ENCODE measurements at places on chromosomes 4 and X.

GRCh38 chrX:153884590-153884989 is 1.4 kb downstream of the L1CAM start:
- no peak for DNase-seq

DNA sequence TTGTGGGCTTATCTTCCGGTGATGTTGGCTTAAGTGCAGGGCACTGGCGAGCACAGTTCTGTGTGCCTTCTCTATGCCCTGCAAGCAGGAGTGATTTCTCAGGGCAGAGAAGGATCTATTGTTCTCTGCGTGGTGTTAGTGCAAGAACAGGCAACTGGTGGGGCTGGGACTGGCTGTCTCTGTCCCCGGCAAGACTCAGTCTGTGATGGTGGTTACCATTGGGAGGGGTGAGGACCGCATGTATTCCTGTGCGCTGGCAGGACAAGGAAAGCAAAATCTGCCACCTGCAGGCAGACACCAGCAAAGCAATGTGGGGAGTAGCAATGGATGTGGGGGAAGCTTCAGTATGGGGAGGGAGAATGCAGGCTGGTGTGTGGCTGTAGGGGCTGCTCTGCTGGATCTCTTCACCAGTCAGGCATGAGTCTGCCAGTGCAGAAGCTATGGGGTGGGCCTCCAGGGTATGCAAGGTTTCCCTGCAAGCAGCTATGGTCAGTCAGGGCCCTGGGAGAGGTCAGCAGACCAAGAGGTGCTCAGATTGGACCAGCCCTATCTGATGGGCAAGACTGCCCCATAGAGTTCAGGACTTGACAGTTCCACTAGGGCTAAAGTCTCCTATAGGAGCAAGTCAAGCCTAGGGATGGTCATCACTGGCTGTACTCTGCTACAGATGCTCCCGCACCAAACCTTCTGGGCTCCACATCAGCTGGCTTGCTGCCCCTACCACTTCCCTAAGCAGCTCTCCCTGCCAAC is 16.8 kb downstream of the PF4 start:
- no peak for DNase-seq

- DNase-seq, result no peak
Observed at GRCh38 chr4:56979421-56980072, 851 bp downstream of the POLR2B start.

- DNase-seq, result no peak
Observed at GRCh38 chr4:130028552-130028951, 932.6 kb downstream of the C4orf33 start.

- DNase-seq, result no peak
Observed at GRCh38 chr4:40875507-40876150, 125.9 kb downstream of the NSUN7 start.
